NCI-H1930 (cell line): ENCODE measurements at places on chromosomes 5 and 9.

GRCh38 chr5:52190737-52191136, 597.0 kb upstream of the ITGA1 start:
- no peak for DNase-seq

DNA sequence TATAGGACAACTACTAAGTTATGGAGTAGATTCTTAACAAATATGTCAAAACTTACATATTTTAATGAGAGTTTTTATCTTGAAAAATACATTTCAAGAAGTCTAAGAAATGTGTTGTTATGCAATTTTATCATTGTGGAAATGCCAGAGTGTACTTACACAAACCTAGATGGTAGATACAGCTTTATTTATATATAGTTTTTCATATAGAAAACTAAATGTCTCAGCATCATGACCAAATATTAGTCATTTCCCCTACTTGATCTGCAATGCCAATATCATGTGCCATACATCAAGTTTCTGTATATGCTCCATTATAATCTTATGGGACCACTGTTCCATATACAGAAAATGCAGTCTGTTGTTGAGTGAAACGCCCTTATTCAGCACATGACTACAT, 28.7 kb downstream of the CAST start:
- no peak for DNase-seq

GRCh38 chr5:77876316-77876715, 100.2 kb upstream of the TBCA start:
- DNase-seq: no peak

DNA sequence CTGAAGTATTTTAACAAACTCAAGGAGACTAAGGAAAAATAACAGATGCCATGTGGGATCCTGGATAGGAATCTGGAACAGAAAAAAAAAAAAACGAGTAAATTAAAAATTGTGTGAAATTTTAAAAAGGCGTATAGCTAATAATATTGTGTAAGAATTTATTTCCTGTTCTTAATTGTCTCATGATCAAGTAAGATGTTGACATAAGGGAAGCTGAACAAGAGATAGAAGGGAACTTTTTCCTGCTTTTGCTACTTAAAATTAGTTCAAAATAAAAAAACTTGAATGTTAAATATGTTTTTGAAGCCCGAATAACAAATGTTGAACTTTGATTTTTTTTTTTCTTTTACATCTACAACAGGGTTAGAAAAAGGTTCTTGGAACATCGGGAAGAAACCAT, 10.5 kb downstream of the SNAPC3 start:
- DNase-seq: no peak

GRCh38 chr5:157143127-157143971, 684 bp upstream of the MED7 start:
- DNase-seq: no peak

DNA sequence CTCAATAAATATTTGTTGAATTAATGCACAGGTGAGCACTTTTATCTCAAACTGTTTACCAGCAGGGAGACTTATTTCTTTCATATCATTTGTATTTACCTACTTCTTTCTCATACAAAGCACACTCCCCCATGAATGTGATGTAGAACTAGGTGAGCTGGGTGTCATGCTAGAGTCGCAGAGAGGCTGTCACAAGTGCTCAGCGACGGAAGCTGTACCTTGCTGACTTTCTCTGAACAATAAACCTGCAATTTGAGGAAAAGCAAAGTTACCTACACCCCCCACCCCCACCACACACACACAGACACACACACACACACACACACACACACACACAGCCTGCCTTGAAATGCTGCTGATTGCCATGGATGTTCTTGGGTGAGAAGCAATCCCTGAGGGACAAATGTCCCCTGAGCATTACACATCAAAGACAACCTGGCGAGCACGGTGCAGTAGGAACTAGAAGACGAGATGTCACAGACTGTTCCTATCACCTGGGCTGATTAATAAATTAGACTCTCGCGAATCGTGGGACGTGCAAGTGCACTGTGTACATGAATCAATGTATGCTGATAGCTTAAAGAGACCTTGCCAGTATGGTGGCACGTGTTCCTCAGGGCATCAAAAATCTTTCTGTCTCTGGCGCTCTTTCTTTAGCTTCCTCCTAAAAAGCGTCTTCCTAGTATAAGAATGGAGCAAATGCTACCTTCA, 66.1 kb downstream of the BRINP1 start:
- DNase-seq: no peak

GRCh38 chr9:128809036-128809599, 9.2 kb upstream of the ENDOG start:
- DNase-seq: no peak

GRCh38 chr9:88370346-88370745, 17.9 kb upstream of the SPIN1 start:
- DNase-seq: no peak

GRCh38 chr5:59592101-59592500, 301.4 kb downstream of the PDE4D start:
- DNase-seq: no peak

- DNase-seq: no peak
These were observed 264.6 kb downstream of the SEC61B start for GRCh38 chr9:99486684-99487083.

GRCh38 chr9:95316274-95316673, 1.2 kb downstream of the FANCC start:
- no peak for DNase-seq

DNA sequence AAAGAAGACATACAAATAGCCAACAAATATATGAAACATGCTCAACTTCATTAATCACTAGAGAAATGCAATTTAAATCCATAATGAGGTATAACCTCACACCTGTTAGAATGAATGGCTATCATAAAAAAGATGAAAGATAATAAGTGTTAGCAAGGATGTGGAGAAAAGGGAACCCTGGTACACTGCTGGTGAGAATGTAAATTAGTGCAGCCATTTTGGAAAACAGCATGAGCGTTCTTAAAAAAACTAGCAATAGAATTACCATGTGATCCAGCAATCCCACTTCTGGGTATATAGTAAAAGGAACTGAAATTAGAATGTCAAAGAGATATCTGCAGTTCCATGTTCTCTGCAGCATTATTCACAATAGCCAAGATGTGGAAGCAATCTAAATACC, 64.2 kb upstream of the CEP78 start:
- DNase-seq: no peak

DNA sequence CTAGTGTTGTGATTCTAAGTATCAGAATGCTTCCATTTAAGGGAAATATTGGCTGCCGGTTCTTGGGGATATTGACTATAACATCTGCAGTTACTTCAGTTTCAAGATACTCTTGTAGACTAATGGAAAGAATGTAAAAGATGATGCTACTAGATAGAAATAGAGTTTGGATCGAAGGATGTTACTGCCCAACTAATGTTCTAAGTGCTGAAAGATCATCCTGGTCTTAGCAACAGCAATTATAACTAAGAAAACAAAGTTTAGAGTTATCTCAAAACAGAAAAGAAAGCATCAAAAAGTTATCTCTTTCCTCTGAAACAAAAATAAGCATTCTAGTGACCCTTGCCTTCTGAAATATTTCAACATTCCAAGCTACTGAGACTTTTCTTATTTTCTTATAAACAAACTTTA, 49.9 kb downstream of the ITGA1 start:
- DNase-seq: no peak

- DNase-seq: no peak
These were observed 93.4 kb upstream of the SLC30A5 start for GRCh38 chr5:69000216-69000919.

- DNase-seq: peak; percentile 10
These were observed 45.6 kb downstream of the SAR1B start for GRCh38 chr5:134586866-134587524.

GRCh38 chr9:93976973-93977372, 21.8 kb upstream of the BARX1 start:
- no peak for DNase-seq

GRCh38 chr5:103840600-103840999, 278.0 kb upstream of the NUDT12 start:
- DNase-seq: no peak

DNA sequence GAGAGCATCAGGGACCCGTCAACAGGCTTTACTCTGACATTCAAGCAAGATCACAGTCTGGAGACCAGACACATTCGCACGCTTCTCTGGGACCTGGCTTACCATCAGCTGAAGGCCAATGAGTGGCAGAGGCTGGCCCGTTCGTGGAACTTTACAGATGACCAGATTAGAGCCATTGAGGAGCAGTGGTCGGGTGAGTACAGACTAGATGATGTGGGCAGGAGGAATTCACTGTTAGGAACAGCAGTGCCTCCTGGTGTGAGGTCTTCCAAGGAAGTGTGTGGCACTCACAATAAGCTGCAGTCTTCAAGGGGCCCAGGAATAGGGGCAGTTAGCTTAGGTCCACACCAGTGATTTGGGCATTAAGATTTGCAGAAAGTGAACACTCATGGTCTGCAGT, 50.4 kb downstream of the POC5 start:
- no peak for DNase-seq

- DNase-seq: no peak
These were observed 45.6 kb downstream of the COL15A1 start for GRCh38 chr9:98989036-98990000.

DNA sequence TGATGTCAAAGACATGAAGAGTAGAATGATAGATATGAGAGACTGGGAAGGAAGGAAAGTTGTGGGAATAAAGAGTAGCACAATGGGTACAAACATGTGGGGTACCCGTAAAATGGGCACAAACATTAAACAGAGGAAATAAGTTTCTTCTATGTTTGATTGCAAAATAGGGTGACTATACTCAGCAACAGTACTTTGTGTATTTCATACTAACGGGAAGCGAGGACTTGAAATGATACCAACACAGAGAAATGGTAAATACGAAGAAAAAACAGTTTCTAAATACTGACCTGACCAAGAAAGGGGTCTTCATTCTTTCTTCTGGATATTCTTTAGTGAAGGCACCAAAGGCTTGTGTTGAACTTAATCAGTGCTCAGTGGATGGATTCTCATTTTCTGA, 31.1 kb downstream of the ATP6V0E1 start:
- no peak for DNase-seq
